CD4-positive, alpha-beta T cell treated with Interleukin-17A for 1 hour (primary cell): ENCODE measurements at places on chromosomes 1 and 21.
A peak's percentile ranks its signal among the peaks of the same experiment; 100 is the strongest.

GRCh38 chr1:9181990-9182783, 52.4 kb upstream of the H6PD start:
- DNase-seq, result no peak

DNA sequence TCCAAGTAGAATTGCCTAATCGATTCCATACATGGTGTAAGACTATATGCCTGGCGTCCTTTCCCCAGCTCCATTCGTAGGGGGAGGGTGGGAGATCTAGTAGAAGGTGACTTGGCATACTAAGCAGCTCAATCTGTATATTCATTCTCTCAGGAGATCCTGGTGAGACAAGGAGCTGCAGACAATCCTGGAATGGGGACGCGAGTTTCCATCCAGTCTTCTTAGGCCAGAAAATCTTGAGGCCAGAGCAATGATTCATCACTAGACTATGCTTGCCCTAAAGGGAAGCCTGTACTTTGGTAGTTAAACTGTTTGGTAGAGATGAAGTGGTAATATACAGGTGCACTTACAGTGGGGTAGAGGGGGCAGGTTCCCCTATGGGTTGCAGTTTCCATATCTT, 468.7 kb downstream of the ADGRL2 start:
- no peak for DNase-seq

DNA sequence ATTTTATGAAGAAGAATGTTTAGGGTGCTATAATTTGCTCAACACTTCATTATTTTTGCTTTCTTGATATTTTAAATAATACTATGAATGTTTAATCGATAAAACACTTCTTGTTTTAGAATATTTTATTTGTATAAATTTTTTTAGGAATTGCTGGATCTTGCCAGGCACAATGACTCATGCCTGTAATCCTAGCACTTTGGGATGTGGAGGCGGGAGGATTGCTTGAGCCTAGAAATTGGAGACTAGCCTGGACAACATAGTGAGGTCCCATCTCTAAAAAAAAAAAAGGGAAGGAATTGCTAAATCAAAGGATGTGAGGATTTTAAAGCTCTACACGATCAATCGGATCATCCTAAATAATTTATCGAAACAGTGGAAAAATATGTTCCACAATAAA, 17.6 kb downstream of the RNF11 start:
- no peak for DNase-seq

GRCh38 chr21:44789880-44790279, 11.7 kb downstream of the UBE2G2 start:
- no peak for DNase-seq

DNA sequence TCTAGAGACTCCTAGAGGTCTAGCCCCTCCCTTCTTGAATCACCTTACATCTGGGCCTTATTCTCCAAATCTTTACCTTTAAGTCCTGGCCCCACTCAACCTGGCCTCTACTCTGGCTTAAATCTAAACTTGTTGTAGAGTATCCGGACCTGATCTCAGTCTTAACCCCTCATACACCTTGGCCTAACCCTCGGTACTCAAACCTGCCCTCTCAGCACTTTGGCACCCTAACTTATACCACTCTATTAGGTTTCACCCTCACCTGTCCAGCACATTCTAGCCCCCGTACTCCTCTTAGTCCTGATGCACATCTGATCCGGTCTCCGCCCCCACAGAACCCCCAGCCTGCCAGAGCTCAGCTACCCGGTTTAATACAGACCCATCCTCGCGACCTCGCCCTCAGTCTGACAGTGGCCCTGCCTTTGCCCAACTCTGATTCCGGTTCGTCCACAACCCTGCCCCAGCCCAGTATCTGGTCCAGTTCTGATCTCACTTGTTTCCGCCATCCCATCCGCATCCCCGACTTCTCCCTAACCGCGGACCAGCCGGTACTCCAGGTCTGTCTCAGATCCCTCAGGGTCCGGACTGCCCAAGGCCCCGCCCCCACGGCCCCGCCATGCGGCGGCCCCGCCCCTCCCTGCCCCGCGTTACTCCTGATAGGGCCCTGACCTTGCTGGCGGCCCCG, 1.5 kb downstream of the TRIM62 start:
- DNase-seq, result no peak

DNA sequence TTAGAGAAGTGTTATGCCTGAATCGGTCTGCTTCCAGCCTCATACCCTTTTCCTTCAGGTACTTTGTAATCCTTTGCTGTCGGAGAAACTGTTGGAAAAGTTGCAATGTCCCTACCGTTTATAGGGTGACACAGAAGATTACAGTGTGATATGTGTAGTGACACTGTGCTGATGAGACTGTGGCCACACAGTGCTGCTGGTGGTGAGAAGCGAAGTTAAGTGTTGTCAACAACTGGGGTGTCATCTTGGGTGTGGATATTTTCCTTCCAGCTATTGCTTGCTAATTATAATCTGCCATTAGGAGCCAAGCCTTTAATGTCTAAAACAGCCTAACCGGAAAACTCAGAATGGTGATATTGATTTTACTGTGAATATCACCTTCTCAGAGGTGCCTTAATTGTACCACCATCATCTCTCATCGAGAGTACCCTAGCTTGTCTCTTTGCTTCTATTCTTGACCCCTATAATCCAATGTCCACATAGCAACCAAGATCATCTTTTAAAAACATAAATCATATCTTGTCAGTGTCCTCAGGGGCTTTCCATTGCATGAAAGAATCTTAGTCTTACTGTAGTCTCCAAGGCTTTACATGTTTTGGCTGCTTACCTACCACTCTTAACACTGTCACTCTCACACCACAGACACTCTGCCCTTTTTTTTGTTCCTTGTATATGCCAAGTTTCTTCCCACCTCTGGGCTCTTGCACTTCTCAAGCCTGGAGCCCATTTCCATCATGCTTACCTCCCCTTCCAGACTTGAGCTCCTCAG, 89.4 kb upstream of the PGD start:
- DNase-seq, result no peak

DNA sequence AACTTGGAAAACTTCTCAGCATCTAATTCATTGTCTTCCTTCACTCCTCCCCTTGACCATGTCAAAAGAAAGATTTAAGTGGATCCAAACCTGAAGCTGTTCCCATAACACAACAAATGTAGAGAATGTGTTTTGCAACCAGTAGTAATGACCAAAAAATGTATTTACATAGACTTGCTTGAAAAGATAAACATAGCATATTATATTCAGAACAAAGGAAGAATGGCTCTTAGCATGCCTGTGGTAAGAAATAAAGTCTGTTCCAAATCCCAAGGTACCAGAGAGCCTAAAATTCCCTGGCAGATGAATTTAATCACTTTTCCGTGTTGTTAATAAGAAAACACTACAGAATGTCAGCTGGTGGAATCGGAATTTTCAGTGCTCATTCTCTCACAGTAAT, 36.8 kb downstream of the FMO3 start:
- DNase-seq, result no peak

DNA sequence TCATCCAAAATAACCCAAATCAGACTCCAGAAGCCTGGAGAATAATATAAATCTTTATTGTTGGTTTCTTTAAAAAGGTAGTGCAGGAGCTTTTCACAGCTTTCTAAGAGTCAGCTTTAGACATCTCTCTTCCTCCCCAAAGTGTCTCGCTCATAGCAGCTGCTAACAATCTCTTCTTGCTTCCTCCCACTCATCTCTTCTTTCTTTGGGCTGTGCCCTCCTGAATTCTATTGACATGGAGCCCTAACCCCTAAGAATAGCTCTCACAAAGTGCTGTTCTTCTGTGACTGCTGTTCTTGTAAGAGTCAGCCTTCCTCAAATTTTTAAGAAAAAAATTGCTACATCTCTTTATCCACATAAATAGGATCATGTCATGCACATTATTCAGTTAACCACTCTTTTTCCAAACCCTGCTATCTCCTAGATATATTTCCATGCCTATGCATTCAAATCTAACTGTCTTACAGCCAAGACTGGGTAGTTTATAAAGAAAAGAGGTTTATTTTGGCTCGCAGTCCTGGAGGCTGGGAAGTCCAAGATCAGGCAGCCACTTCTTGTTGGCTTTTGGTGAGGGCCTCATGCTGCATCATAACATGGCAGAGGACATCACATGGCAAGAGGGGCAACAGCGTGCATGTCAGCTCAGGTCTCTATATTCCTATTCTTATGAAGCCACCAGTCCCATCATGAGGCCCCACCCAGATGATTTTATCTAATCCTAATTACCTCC, 301.0 kb upstream of the POU3F1 start:
- no peak for DNase-seq

- DNase-seq, result no peak
Measured at GRCh38 chr1:244458781-244459180, 2.3 kb upstream of the CATSPERE start.

- no peak for DNase-seq
Measured at GRCh38 chr1:10900691-10901090, 104.2 kb upstream of the CASZ1 start.

GRCh38 chr1:27593678-27594563, 10.0 kb downstream of the AHDC1 start:
- DNase-seq, result no peak

- DNase-seq, result no peak
Measured at GRCh38 chr1:42372796-42373195, 7.8 kb upstream of the RIMKLA start.

- no peak for DNase-seq
Measured at GRCh38 chr1:220748936-220749335, 814 bp downstream of the MTARC2 start.

DNA sequence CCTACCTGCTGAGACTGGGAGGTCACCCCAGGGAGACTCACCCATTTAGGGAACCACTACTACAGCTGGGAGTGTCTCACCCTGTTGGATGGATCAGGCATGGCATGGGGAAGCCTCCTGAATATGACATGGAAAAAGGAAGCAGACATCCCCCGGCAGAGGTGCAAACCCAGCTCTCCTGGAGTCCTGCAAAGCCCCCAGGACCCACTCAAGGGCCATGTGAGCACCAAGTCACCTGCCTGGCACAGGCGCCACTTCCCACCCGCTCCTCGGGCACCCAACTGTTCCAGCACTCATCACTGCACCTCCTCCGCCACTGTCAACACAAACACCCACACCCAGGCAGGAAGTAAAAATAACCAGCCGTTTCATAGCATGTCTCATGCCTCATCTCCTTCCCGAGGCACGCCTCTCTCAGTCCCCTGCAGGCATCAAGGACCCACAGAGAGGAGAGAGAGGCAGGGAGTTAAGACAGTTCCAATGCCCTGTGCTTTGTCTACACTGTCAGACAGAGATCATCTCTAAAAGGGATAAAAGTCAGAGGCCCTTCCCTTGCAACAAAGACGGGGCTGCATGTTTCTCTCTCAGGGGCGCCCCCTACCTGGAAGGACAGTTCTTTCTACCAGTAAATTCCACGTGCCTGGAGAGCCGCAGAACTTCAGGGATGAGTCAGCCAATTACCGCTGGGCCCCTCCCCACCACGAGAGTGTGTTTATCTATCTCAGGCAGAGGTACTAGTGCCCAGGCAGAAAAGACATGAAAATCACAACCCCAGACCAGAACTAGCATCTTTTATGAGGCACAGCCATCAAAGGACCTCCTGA, 150.1 kb upstream of the SOD1 start:
- DNase-seq, result peak; percentile 70

DNA sequence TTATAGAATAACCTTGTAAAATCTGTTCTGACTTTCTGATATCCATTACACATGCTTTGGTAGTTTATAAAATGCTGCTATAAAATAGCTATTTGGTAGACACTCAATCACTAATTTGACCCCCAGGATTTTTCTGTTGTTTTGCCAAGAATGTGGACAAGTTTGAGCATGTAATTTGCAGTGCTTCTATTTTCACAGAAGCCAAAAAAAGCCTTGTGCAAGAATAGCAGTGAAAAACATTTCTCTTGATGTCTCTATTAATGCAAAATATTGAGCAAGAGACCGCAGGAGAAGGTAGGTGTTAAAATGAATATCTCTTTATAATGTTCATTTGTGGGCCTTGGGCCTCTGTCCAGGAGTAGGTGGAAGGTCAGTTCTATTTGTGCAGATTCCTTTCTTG, 22.5 kb downstream of the MAP3K7CL start:
- DNase-seq, result no peak

DNA sequence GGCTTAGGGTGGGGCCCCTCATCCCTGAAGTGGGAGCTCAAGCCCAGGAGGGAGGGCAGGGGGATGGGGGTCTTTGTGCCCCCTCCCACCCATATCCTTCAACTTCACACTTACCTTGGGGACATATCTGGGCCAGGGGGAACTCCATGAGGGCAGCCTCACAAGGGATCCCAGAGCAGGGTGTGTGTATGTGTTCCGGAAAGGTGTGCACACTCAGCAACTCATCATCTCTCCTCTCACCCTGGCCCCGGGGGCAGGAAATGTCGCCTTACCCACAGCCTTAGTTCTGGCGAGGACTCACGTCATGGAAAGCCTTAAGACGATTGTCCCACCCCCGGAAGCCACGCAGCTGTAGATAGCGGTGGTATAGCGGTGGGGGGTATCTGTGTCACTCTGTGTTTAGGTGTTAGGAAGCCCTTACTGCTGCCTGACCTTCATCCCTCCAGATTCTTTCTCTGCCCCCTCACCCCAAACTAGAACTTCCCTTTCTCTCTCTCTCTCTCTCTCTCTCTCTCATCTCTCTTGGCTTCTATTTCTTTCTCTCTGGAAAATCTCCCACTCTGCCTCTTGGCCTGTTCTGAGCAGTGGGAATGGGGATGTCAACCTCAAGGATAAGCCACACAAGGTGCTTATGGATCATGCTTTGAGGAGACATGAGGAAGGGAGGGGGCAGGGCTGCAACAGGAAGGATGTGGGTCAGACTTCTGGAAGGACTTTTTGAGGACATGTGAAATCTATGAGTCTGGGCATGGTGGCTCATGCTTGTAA, at the start of gene SH2D2A:
Gene SH2D2A (minus strand): TSS at position 288 of the 768 bp plus-strand sequence. CDS start 140 bp downstream, at position 148.
- peak; percentile 98 for DNase-seq

- no peak for DNase-seq
Measured at GRCh38 chr1:11158291-11158690, 30.9 kb upstream of the ANGPTL7 start.

DNA sequence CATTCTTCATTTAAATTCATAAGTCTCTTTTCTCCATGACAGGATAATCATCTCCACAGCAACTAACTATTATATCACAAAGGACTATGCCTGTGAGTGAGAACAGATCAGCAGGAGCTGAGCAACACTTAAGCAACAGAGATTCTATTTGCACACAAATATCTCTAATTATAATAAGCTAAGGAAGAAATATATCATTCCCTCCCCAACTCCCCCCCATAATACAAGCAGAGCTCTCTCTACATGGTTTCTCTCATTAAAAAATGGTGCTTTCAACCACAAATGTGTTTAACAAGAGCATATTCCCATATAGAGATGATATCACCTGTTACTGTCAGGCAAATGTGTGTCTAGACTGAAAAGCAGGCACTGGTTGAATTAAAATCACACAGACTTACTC, 34.5 kb upstream of the NIBAN1 start:
- no peak for DNase-seq

- DNase-seq, result no peak
Measured at GRCh38 chr1:107523736-107524135, 382.9 kb downstream of the NTNG1 start.

- DNase-seq, result no peak
Measured at GRCh38 chr1:232767305-232768074, 37.7 kb upstream of the MAP10 start.

GRCh38 chr1:43834280-43835081, 99.1 kb upstream of the ARTN start:
- DNase-seq, result no peak

- DNase-seq, result no peak
Measured at GRCh38 chr1:44351289-44351688, 3.8 kb downstream of the ERI3 start.

- no peak for DNase-seq
Measured at GRCh38 chr1:219189952-219190351, 16.3 kb downstream of the LYPLAL1 start.

GRCh38 chr21:39386194-39386593, 37.3 kb upstream of the HMGN1 start:
- peak; percentile 16 for DNase-seq

GRCh38 chr1:12088607-12089006, 25.5 kb downstream of the TNFRSF8 start:
- peak; percentile 70 for DNase-seq
